ENCODE measurements at places on chromosomes 6 and 20.
A peak's percentile ranks its signal among the peaks of the same experiment; 100 is the strongest.

GRCh38 chr20:4912380-4913142 is 88.7 kb downstream of the SLC23A2 start:
- no peak for DNase-seq

GRCh38 chr6:138856654-138857053 is 60.8 kb downstream of the ECT2L start:
- DNase-seq = no peak

- no peak for DNase-seq
Measured at GRCh38 chr6:17291778-17292177, 10.6 kb downstream of the RBM24 start.

- DNase-seq = no peak
Measured at GRCh38 chr6:41887331-41887751, 7.8 kb downstream of the USP49 start.

- DNase-seq = no peak
Measured at GRCh38 chr6:4840169-4840568, 64.0 kb downstream of the CDYL start.

DNA sequence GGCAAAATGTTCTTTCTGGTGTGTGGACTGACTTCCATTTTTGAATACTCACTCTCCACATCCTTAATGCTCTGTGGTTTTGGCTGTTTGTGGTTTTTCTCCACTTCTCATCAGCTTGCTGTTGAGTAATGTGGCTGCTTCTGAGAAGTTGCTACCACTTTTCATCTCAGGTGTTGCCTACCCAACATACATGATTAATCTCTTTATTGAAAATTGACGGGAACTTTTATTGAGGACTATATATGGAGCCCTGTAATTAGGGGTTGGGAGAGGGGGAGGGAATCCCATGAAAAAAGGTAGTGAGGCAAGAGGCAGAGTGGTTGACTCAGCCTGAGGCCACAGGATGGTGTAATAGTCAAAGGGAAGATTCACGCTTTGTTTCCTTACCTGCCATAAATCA is 17.6 kb downstream of the IL22RA2 start:
- no peak for DNase-seq

GRCh38 chr6:153673750-153674149 is 365.3 kb upstream of the OPRM1 start:
- DNase-seq = no peak

DNA sequence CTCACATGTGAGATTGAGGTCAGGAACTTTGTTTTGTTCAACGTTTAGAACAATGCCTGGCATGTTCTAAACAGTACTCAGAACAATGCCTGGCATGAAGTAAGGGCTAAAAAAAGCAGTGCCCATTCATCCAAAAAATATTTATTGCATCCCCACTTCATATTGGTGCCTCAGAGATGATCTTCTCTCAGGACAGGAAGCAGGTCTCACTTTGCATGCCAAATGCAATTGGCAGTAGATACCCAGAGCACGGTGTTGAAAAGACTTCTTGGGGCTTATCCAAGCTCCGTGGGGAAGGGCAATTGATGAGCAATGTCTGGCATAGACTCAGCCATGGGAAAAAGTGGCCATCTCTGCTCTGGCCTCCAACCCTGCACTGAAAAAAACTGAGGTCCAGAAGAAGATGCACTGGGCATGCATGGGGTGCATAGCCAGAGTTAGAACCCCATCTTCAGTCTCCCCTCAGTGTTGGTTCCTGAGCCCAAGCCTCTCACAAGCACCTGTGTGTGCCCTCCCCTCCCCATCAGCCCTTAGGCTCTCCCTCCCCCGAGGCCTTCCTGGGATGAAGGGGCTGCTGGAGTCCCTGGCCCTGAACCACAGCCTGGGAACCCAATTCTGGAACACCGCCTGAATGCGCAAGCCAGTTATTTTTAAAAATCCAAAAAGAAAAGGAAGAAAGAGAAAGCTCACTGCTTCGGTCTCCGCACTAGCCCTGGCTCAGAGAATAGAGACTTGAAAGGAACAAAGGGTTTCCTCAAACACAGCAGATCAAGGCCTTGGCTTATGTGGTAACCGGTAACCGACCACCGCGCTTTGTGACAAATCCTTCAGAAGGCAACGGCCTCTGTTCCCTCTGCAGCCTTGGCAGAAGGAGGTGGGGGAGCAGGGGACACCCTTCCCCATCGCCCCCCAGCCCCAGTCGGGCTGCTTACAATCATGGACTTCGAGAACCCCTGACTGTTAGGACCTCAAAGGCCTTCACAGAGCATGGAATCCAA is 78.5 kb upstream of the SIRPA start:
- DNase-seq = no peak

DNA sequence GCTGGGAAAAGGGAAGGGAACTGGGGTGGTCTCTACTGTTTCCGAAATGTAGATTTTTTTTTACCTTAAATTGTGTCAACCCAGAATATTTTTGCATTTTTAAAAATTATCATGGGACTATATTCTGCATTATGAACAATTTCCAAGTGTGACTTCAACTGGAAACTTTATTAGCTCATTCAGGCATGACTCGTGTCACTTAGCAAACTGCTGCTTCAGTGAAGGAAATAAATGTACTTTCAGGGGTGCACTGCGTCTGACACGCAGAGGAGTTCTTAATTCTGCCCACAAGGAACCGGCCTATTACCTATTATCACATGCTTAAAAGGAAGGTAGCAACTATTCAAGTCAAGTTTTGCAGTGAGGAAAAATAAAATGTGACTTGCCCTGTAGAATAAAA is 291.3 kb upstream of the PRDM1 start:
- no peak for DNase-seq

DNA sequence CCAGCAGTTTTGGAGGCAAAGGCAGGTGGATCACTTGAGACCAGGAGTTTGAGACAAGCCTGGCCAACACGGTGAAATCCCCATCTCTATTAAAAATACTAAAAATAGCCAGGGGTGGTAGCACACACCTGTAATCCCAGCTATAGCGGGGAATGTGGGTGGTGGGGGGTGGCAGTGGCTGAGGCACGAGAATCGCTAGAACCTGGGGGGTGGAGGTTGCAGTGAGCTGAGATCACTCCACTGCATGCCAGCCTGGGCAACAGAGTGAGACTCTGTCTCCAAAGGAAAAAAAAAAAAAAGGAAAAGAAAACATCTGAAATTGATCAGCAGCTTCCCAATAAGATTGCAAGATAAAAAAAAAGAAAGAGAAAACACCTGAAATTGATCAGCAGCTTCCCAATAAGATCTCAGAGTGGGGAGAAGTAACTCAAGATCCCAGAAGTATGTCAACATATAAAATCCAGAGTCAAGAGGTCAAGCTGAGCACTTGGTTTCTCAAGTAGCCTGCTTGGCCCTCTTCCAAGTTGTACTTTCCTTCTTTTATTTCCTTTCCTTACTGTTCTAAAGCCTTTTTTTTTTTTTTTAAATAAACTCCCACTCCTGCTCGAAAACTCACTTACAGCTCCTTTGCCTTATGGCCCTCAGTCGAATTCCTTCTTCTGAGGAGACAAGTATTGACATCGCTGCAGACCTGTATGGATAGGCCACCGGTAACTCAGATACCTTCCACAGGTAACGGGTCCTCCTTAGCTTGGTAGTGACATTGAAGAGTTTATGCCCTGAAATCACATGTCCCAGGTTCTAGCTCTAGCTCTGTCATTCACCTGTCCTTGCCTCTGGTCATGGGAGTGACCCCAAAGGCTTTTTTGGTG is 368.5 kb upstream of the SYNCRIP start:
- DNase-seq = no peak

DNA sequence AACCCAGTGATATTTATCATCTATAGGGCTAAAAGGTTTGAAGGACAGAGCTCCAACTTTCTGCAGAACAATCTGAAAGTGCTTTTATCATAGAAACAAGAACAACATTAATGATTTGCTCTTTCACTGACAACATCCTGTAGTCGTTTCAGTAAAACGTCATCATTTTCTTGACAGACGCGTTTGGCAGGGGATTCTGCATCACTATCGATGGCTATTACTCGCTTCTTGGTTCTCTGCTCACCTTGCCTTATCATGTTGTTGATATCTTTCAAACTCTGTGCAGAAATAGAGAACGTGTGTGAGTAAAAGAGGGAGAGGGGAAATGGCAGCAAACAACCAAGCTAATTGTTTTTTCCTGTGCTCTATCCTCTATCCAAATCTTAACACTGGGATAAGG is 47.1 kb upstream of the SAMHD1 start:
- DNase-seq = no peak

- DNase-seq = no peak
Measured at GRCh38 chr6:144683216-144684070, 398.3 kb downstream of the UTRN start.

DNA sequence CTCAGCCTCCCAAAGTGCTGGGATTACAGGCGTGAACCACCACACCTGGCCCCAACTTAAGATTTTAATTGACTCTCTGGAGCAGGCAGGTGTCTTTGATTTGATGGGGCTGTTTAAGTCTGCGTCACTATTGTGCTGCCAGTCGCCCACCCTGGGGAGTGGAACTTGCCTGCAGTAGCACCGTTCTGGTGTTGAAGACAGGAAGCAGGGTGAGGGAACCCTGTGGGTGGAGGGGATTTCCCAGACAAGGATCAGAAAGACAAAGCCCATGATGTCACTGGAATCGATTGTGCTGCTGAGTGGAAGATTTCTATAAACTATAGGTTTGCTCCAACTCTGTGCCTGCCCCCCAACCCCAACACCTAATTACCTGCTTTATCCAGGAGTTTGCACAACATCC is 11.0 kb downstream of the ALDH8A1 start:
- peak; percentile 41 for DNase-seq

DNA sequence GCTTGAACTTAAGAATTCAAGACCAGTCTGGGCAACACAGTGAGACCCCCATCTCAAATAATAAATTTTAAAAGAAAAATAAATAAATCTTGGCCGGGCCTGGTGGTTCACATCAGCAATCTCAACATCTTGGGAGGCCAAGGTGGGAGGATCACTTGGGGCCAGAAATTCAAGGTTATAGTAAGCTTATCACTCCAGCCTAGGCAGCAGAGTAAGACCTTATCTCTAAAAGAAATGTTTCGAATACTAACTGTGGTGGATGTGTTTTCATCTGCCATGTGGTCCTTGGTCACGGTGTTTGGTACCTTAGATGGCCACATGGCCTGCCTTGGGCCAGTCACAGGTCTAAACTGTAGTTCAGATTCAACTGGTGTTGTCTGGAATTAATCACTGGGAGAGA is 5.8 kb downstream of the UBE2C start:
- DNase-seq = no peak

GRCh38 chr20:22762576-22763256 is 178.3 kb upstream of the FOXA2 start:
- no peak for DNase-seq

DNA sequence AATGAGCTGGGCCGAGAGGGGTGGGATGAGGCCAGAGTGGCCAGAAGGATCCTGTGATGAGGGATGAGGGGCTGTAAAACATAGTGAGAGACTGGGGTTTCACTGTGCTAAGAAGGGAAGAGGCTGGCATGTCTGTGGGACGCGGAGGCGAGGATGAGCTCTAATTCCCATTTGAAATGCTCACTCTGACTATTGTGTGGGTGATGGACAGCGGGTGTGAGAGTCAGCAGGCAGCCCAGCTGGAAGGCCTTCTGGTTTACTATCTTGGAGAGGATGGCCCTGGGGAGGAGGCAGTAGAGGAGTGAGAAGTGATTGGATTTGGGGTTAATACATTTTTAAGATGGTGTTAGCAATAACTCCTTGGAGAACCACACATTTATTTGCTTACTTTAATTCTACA is 9.5 kb upstream of the MICA start:
- DNase-seq = no peak

GRCh38 chr20:61579908-61580307 is 327.8 kb downstream of the CDH4 start:
- no peak for DNase-seq

- no peak for DNase-seq
Measured at GRCh38 chr6:133814797-133815196, 74.1 kb upstream of the TCF21 start.

DNA sequence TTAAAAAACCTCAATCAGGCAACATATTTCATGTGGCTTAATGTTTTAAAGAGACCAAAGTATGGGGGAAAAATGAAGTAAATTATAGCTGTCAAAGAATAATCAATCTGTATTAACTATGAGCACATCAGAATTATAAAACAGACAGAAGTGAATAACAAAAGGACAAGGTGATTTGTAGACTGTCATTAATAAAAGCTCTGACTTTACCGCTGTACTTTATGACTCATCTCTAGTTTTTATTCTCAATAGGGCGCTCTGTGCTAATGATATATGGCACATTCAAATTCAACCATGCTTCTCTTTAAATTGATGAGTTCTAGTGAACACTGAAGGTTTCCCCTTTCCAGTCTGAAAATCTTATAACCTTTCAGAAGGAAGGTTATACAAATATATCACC is 72.0 kb downstream of the PREP start:
- no peak for DNase-seq

DNA sequence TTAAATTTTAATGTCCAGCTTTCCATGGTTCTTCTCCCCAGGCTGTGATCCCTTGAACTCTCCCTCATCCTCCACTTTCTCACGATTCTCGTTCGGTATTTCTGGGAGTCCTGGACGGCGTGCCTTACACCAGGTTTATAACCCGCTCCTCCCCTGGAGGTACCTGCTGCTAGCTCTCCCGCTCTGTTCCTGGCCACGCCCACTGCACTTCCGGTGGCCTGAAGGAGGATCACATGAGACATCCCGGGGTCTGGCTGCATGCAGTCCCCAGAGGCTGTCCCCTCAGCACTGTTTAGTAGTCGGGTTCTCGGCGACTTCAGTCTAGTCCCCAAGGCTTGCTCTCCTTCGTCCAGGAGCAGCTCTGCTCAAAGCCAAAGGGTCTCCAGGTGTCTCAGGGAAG is 28.4 kb upstream of the GCLC start:
- no peak for DNase-seq

GRCh38 chr20:15643713-15644112 is 929.5 kb downstream of the KIF16B start:
- DNase-seq = no peak

GRCh38 chr6:34560366-34561226 is 4.5 kb upstream of the SPDEF start:
- DNase-seq = no peak

DNA sequence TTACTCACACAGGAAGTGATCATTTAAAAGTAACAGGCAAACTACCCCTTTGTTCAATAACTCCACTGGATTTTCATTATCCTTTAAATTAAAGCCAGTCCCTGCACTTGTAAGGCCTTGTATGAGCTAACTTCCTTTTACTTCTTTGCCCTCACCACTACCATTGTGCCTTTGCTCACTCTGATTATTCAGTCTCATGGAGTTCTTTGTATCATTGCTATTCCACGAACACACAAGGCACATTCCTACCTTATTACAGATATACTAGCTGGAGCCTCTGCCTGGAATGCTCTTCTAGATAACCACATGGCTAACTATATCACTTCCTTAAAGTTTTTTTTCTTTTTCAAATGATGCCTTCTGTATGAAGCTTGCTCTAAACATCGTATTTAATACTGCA is 748.6 kb upstream of the HS3ST5 start:
- no peak for DNase-seq

- no peak for DNase-seq
Measured at GRCh38 chr6:19549109-19549508, 288.1 kb upstream of the ID4 start.

- DNase-seq = no peak
Measured at GRCh38 chr6:37488476-37488875, 11.2 kb downstream of the CCDC167 start.
